Amygdala (tissue), 56 donors: ENCODE measurements at places on chromosomes 5 and 9.

GRCh38 chr5:101067429-101067828, 164.3 kb upstream of the ST8SIA4 start:
- DNase-seq, result no peak

DNA sequence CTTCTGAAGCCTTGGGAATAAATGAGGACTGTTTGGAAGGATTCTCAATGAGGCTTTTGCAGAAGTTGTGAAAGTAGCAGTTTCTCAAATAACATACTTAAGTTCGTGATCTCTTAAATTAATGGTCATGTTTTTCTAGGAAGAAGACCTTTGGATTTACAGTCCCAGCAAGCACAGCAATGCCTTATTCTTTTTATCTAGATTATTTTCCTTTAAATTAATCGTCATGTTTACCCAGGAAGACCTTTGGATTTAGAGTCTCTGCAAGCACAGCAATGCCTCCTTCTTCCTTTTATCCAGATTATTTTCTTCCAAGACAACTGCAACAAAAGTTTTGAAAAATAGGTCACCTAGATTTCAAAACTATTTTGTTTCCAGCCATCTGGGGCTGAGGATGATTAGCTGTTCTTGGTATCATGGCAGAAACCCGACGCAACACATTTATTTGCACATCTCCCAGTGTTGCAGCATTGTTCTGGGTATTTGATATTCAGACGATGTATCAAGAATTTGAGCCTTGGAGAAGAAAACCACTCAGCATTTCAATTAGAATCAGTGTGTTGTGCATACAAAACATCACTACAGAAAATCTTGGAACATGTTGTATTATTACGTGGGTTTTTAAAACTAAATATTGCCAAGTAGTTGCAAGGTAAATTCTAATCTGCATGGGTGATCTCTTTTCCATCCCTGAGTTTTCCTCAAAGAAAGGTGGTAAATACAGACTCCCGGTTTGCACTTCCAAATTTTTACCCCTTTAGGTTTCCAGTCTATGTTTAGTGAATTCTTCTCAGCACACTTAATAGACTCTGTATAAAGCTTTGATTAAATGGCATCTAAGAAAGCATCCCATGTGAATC, 50.9 kb downstream of the JAKMIP2 start:
- DNase-seq, result no peak

DNA sequence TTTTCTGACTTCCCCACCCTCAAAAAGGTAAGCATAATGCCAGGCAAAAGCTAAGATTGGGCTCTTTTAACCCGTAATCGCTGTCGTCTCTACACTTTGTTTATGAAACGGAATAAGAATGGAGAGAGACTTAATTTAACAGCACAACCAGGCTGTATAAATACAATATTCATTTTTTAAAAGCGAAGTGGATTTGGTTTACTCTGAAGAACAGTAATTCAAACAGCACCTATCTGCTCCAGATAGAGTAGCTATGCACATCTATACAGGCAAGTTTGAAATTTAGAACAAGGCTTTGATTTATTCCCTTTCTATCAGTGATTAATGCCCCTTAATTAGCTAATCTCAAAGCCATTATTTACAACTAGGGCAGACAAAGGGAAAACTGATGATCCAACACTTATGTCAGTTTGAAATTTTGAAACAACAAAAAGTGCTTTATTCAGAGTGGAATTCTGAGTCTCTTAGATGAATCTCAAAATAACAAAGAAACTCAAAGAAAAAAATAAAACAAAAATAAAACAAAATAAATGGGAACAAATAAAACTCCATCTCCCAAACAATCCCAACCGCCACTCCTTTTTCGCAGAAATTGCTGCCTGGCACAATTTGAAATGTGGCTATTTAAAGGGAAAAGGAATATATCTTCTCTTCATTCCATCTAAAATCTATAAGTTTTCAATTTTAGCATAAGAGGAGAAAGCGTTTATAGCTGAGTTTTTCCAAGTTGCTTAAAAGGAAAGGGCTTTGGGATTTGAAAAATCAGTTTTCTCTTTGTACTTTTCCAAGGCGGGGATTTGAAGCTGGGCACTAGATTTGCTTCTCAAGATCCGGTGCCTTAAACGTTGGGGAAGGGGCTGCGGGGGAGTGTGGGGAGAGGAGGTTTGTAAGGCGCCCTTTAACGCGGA, 298.6 kb downstream of the PARP8 start:
- DNase-seq, result no peak

GRCh38 chr5:14965815-14966214, 94.2 kb upstream of the ANKH start:
- no peak for DNase-seq

DNA sequence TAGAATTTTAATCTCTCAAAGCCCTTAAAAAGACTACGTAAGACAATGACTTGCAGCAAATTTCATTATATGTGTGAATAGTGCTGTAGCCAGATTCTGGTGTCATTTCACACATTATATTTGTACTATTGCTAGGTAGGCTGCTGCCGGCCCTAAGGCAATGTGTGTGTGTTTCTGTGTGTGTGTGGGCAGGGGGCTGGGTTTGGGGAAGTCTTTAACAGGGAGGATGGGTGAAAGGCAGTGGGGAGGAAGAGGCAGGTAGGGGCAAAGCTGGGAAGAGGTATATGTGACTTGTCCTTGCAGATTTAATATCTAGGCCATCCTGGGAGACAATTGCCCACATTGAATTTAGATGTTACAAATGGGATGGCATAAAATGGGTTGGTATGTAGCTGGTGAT, 130.8 kb downstream of the MACIR start:
- no peak for DNase-seq

DNA sequence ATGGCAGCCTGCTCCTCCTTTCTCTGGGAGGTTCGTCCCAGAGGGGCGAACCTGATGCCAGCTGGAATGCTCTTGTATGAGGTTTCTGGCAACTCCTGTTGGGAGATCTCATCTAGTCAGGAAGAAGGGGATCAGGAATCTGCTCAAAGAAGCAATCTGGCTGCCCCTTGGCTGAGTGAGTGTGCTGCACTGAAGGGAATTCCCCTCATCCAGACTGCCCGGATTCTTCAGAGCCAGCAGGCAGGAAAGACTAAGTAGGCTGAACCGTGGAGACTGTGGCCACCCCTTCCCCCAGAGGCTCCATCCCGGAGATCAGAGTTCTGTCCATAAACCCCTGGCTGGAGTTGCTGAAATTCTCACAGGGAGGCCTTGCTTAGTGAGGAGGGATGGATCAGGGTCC, 476.0 kb downstream of the CSNK1G3 start:
- no peak for DNase-seq

GRCh38 chr9:98721643-98722042, 12.9 kb upstream of the GABBR2 start:
- DNase-seq, result no peak

GRCh38 chr5:33319151-33319550, 121.6 kb upstream of the TARS1 start:
- DNase-seq, result no peak
